ENCODE measurements at places on chromosomes 2 and 18.
A peak's percentile ranks its signal among the peaks of the same experiment; 100 is the strongest.

GRCh38 chr2:145303536-145303935 lies 783.6 kb upstream of the ZEB2 start:
- DNase-seq = no peak

DNA sequence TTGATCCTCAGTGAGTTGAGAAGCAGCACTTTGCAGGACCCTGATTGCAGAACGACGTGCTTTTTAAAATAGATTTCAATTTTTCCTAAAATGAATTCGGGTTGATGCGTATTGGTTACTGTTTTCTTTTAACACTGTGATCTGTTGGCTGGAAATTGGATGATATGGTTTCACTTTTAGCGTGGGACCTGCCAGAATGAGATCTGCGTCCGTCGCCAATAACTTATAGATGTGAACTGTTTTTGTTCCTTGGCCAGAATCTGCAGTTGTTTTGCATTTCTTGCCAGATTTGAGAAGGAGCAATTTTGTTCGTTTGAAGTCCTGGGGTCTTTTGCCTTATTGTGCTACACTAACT lies 703 bp downstream of the UGGT1 start:
- peak; percentile 5 for DNase-seq

GRCh38 chr2:57893347-57893746 lies 153.3 kb upstream of the VRK2 start:
- DNase-seq = no peak

GRCh38 chr2:238143239-238143951 lies 4.9 kb downstream of the KLHL30 start:
- DNase-seq = no peak

- DNase-seq = no peak
Observed at GRCh38 chr2:200618590-200619021, 32.8 kb downstream of the AOX1 start.

DNA sequence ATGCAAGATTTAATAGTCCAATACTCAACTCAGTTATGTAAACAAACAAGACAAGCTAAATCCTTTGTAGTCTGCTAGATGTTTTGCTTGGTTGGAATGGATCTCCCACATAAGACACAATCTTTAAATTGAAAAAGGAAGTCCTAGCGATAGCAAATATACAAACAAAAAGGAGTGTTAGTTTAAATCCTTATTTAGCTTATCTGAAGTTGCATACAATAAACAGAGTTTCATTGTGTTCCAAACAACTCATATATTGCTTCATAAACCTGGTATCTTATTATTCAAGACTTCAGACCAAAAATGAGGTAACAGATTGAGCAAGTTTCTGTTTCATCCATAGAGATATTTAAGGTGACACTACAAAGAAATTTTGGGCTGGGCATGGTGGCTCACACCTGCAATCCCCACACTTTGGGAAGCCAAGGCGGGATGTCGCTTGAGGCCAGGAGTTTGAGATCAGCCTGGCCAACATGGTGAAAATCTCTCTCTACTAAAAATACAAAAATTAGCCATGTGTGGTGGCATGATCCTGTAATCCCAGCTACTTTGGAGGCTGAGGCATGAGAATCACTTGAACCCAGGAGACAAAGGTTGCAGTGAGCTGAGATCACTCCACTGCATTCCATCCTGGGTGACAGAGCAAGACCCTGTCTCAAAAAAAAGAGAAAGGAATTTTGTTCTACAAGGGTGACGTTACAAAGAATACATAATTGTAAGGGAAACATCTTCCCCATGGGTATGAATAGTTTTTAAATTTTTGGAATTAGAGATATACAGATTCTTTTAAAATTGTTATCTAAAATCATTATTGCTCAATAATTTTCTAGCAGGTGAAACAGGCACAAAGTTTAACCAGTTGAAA lies 150.5 kb upstream of the L3MBTL4 start:
- DNase-seq = no peak

- DNase-seq = no peak
Observed at GRCh38 chr2:1231466-1232063, 181.7 kb upstream of the TPO start.

GRCh38 chr2:64586883-64587481 lies 62.9 kb downstream of the AFTPH start:
- DNase-seq = no peak

- DNase-seq = no peak
Observed at GRCh38 chr2:127576433-127577207, 41.1 kb downstream of the MYO7B start.
